Mesenchymal stem cell (in vitro differentiated cells and primary cell): ENCODE measurements at places on chromosomes 6 and 20.

- no peak for DNase-seq
These were observed 39.6 kb downstream of the LAMA4 start for GRCh38 chr6:112214739-112215269.

- DNase-seq = peak; percentile 11
These were observed 35.8 kb downstream of the DTNBP1 start for GRCh38 chr6:15626878-15627674.

DNA sequence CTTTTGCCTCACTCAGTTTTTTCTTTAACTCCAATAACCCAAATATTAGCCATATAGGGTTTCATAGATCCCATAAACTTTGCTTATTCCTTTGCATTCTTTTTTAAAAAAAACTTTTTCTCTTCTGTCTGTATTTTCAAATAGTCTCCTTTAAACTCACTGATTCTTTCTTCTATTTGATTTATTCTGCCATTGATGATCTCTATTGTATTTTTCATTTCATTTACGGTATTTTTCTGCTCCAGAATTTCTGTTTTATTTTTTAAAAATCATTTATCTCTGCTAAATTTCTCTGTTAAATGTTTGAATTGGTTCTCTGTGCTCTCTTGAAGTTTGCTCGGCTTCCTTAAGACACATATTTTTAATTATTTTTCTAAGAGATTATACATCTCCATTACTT is 573.3 kb upstream of the MAN1A1 start:
- no peak for DNase-seq

- no peak for DNase-seq
These were observed 7.5 kb downstream of the SMPD2 start for GRCh38 chr6:109447878-109448555.
